K562 (cell line): ENCODE measurements at places on chromosomes 12 and 14.
A peak's percentile ranks its signal among the peaks of the same experiment; 100 is the strongest.

GRCh38 chr14:104462651-104463630 lies 116.6 kb upstream of the C14orf180 start:
- no peak for DNase-seq

GRCh38 chr12:104761091-104761490 lies 197.0 kb downstream of the SLC41A2 start:
- no peak for DNase-seq

GRCh38 chr14:100073576-100074430 lies 8.6 kb downstream of the EVL start:
- DNase-seq: no peak

DNA sequence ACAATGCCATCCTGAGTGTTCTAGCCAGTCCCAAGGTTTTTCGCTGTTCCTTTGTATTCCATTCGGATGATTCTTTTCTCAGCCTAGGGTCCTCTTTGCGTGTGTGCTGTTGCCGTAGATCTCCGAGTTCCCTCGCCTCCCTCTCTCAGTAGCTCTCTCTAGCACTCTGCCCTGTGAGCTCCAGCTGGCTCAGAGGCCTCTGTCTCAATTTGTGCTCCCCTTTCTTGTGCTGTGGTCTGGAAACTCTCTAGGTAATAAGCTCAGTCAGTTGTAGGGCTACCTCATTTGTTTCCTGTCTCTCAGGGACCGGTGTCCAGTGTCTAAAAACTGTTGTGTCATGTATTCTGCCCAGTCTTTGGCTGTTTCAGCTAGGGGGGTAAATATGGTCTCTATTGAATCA lies 179.3 kb downstream of the PCNX1 start:
- DNase-seq: no peak

DNA sequence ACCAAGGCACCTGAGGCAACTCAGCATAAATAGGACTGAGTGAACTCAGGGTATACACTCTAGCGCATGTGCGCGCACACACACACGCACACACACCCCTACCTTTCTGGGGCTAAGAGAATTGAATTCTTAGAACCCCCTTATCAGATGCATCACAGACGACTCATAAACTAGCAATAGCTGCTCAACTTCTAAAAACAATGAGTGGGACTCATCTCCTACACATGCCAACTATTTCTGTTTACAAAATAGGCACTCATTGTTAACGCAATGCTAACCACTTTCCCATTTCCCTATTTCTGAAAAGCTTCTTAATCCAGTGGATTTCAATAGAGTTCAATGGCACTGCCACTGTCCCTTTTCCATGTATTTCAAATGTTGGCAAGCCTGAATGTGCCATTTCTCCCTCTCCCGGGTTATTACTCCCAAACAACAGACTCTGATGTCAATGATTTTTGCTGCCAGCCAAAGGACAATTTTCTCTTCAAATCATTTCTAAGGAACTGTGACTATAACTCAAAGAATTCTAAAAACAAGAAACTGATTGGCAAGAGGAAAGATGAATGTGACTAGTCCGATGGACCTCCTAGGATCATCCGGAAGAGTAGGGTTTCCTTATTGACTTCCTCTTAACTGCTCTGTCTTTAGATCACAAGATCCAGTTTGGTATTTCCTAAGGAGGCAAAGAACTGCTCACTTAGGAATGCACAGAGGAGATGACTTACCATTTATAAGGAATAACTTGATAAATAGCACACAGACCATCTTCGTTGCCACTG lies 48.8 kb downstream of the SLC38A1 start:
- DNase-seq: peak; percentile 73

- no peak for DNase-seq
Measured at GRCh38 chr12:104738776-104739642, 219.1 kb downstream of the SLC41A2 start.

DNA sequence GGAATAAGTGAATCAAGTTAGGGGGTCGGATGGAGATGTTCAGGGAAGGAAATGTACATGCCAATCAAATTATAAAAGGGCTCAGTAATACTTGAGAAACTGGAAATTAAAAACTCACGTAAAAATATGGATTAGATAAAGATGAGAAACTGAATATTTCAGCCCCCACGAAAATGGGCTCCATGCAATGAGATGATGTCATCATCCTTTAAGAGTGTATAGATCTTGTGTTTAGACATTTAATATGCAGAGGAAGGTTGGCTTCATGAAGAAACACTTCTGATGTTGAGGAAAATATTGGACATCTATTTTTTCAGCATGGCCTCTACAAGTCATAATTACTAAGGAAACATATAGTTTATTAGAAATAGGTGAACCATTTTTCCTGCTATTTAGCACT lies 9.5 kb downstream of the TBC1D30 start:
- DNase-seq: no peak

GRCh38 chr12:89372584-89373370 lies 20.5 kb upstream of the DUSP6 start:
- DNase-seq: no peak

DNA sequence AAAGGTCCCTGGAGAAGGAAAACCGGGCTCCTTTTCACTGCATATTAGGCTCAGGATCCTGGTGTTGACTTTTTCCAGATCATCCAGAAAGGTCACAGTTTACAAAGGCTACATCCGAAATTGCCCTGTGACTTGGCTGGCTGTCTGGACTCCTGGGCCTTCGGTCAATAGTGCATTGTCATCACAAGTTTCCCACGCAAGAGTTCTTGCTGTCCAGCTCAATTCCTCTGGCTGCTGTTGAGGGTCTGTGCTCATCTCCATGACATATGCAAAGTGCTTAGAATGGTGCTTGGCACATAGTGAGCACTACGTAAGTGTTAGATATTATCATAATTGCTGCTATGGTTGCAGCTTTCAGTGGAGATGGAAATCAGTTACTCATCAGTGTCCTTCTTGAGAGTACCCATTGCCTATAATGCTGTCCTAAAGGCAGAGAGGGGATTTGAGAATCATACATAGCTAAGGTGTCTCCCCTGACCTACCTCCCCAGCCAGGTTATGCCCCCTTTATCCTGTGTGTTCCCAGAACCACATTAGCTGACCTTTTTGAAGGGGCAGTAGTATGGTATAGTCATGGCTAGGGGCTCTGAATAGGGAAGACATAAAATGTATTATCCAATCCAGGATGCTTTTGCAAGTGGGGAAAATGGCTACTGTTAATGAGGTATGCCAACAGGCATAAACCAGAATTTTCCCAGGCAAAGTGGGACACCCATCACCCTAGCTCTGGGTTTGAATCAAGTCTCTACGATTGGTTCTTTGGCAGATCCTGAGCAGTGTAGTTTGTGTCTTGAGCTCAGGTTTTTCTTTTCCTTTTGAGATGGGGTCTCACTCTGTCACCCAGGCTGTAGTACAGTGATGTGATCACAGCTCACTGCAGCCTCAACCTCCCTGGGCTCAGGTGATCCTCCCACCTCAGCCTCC lies 132.0 kb upstream of the CCND2 start:
- DNase-seq: peak; percentile 12

DNA sequence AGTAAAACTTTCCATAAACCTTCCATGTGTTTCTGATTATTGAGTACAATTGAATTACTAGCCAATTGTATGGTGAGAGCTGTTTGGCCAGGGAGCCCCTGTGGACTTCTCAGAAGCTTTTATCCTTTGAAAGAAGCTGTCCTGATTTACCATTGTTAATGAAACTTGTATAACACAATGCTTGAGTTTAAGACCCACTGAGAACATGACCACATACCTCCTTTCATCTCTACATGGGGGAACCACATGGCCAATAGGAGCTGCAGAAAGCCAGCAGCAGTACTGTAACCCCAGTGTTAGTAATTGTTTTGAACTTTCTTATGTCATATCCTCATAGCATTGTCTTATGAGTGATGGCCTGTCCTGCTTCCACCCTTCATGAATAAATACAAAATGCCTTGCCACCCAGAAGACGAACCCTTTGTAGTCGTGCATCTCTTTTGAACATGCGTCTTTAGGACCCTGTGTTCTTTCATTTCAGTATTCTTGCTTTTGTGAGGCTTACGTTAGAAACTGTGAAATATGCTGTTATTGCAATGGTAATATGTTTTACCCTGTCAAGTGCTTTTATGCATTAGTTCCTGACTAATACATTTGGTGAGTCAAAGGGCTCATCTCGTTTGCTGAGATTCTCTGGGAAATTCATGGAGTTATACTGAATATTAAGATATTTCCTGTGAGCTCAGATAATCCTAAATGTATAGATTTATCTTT lies 815.7 kb downstream of the NRXN3 start:
- no peak for DNase-seq
